ENCODE measurements at places on chromosomes 12 and 14.

DNA sequence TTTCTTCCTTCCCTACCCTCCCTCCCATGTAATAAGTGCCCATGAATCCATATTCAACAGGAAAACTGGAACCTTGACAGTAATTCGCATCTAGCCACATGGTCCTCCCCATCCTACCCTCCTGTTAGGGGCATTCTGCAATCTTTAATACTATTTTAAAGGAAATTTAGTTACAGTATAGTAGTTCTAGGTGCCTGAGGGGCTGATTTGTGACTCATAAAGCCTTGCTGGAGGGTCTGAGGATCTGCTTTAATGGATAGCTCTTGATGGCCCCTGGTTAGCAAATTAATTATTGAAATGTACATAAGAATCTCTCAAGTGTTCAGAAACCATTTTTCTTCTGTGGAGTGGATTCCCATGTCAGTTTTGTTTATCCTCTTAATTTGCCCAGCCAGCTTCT lies 54.1 kb downstream of the ESRRB start:
- DNase-seq, result no peak

GRCh38 chr14:30427846-30428245 lies 131.1 kb upstream of the G2E3 start:
- DNase-seq, result no peak

DNA sequence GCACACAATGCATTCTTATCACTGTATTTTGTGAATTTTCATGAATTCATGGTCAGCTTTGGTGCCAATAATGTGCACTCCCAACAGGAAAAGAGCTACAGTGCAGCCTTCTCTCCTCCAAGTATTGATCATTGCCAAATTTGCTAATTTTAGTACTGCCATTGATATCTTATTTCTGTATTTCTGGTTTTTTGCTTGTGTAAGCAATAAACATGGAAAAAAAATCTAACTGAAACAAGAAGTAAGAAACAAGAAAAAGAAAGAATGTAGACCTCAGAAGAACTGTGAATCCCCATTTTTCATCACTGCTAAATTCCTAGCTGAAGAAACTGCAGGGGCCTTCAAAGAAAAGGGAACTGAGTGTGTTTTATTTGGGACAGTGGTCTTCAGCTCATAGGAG lies 161.2 kb downstream of the METTL25 start:
- DNase-seq, result no peak

DNA sequence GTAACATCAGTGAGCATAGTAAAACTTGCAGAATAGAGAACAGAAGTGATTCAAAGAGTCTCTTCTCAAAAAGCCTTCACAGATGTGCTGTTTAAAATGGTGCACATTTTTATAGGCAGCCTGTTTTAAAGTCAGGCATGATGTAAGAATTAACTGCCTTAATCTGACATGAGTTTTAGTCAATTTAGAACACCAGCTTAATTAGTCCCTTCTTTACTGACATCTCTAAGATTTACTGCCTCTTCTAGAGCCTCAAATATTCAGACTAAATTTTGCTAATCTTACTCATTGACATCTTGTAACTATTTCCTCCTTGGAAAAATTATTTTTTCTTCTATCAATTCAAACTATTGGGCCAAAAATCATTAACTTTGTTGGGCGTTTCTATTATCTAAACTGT lies 782.5 kb downstream of the C12orf50 start:
- no peak for DNase-seq

GRCh38 chr14:106390401-106390800 lies 864.0 kb downstream of the TMEM121 start:
- DNase-seq, result no peak

- DNase-seq, result no peak
Observed at GRCh38 chr12:85155791-85156190, 119.6 kb downstream of the LRRIQ1 start.

GRCh38 chr14:22375321-22375930 lies 213.6 kb downstream of the DAD1 start:
- no peak for DNase-seq

DNA sequence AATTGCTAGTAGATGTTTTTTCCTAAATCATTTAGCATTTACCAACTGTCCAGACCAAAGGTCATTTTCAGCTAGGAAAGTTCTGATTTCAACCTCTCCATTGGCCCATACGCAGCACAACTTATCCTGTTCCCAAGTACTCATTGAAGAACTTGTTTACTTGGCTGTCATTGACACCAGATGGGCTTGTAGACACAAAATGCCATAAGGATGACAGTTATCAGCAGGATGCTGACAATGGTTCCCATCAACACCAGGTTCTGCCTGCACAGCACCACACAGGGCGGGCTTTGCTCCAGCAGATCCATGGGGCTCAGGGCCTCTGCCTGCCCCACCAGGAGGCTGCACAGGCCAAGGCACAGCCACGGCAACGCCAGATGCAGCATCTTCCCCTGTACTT lies 36.5 kb upstream of the TMPRSS12 start:
- DNase-seq, result no peak

- DNase-seq, result no peak
Observed at GRCh38 chr12:63206494-63206893, 55.5 kb upstream of the AVPR1A start.

GRCh38 chr14:100140452-100141078 lies 18.9 kb downstream of the DEGS2 start:
- DNase-seq, result no peak

DNA sequence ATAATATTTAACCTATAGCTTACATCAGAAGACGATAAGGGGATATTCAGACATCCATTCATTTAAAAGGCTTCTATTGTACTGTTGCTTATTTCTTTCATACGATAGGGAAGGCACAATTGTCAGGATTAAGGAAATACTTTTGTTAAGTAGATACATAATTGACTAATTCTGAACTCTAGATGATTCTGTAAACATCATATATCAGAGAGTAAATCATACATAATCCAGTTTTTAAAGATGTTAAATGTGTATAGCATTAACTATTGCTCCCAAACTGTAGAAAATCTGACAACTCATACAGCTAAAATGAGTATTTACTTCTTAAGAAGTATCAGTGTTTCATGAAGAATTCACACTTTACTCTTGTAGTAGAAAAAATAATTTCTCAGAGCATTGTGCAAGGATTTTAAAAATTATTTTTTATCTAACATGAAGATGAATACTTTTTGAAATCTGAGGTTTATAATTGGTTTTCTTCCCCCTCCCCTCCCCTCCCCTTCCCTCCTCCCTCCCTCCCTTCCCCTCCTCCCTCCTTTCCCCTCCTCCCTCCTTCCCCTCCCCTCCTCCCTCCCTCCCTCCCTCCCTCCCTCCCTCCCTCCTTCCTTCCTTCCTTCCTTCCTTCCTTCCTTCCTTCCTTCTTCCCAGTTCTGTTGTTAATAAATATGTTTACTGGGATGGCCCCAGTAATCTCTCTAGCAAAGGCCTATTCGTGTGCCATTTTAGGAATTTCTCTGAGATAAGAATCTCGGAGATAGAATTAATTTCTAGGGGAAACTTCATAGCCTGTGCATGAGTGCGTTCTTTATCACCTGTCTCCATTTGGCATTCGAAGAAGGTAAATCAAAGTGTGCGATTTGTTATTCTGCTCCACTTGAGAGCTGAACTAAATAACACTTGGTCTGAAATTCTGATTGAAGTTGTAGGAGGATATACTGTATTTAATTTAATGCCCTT lies 2.3 kb downstream of the NPAS3 start:
- no peak for DNase-seq

DNA sequence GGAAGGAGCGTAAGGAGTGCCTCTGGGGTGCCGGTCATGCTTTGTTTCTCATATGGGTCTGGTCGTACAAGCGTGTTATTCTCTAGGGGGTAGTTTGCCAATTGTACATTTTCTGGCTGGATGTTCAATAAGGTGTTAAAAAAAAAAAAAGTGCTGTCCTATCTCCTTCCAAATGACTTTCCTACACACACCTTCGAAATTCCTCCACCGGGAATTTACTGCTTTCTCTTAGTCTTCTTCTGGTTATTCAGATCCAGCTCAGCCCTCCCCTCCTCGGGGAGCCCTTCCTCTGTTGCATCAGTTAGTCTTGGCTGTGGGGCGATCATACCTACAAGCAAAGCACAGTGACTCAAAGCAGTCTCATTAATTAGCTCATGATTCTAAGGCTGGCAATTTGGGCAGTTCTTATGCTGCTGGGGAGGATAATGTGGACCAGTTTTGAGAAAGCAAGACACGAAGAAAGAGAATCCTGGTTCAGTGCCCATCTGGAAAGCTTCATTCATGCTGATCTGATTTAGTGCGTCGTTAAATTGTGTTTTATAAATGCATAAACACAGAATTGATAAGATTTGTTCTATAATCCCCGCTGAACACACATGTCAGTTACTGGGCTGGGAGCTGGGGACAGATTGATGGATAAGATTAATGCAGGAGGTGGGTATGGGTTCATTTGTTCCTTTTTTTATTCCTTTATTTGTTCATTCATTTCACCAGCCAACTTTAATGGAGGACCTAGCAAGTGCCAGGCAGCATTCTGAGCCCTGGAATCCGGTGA lies 9.2 kb upstream of the CLMN start:
- DNase-seq, result no peak

DNA sequence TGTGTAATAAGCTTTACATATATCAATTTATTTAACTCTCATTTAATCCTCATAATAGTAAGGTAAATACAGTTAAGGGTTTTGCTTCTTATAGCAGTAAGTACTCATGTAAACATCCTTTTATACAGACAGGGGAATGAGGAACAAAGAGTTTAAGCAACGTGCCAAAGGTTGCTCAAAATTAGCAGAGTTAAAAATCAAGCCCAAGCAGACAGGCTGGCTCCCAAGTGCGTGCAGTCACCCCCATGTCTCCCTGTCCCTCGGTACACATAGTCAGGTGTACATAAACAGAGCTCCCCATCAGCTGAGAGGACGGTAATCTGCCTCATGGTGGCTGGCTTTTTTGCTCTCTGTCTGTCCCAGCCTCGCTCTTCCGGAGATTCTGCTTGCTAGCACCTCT lies 126.4 kb downstream of the DERA start:
- no peak for DNase-seq

GRCh38 chr12:93614917-93615596 lies 42.6 kb downstream of the SOCS2 start:
- no peak for DNase-seq

DNA sequence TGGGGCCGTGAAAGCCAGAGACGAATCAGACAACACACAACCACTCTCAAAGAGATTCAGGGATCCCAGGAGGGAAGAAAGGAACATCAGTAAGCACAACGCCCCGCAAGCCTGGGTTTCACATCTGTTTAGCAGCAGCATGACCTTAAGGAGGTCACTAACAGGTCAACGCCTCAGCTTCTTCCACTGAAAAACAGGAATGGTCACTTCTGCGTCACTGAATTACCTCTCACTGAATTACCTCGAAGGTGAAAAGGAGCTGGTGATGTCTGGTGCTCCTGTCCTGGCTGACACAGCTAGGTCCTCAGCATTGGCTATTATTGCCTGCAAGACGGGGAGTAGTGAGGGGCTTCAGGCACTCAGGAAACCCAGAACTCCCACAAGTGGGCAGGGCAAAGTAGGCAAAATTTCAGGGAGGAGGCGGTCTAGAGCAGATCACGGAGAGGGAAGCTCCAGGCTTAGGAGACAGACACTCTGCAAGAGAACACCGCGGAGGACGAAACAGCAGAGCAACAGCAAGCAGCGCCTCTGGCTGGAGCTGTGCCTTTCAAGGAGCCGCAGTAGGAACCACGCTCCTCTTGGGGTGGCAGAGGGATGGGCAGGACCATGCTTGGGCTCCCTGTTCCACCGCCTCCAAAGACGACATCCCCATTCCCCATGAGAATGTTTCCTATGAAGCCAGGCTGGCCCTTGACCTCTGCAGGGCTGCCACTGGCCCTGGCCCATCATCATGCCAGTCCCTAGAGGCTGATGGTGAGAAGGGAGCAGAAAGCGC lies 108.4 kb downstream of the SINHCAF start:
- DNase-seq, result no peak

GRCh38 chr14:52538623-52539022 lies 13.7 kb downstream of the TXNDC16 start:
- no peak for DNase-seq

- DNase-seq, result no peak
Observed at GRCh38 chr12:56151672-56152131, 685 bp upstream of the MYL6B start.

- no peak for DNase-seq
Observed at GRCh38 chr12:75955251-75955650, 76.3 kb downstream of the PHLDA1 start.

DNA sequence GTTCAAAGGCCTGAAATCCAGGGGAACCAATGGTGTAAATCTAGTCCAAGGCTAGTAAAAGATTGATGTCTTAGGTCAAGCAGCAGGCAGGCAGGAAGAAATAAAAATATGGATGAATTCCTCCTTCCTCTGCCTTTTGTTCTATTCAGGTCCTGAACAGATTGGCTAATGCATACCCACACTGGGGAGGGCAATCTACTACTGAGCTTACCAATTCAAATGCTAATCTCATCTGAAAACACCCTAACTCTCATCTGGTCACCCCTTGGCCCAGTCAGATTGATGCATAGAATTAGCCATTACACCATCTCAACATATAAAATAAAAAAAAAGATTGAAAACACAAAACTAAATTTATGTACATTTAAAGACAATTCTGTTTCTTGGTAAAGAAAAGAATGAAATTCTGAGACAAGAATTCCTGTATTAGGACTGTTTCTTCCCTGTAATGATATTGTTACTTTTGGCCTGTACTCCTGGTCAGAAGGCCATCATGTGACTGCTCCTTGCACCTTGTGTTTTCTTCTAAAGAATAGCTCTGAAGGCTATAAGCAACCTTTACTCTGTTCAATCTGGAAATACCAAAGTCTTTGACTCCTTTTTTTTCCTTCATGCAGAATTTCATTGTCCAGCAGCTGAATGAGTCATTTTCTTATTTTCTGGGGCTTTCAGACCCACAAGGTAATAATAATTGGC lies 19.9 kb downstream of the CLEC6A start:
- DNase-seq, result no peak

- DNase-seq, result no peak
Observed at GRCh38 chr14:31884776-31885379, 192.2 kb upstream of the ARHGAP5 start.

DNA sequence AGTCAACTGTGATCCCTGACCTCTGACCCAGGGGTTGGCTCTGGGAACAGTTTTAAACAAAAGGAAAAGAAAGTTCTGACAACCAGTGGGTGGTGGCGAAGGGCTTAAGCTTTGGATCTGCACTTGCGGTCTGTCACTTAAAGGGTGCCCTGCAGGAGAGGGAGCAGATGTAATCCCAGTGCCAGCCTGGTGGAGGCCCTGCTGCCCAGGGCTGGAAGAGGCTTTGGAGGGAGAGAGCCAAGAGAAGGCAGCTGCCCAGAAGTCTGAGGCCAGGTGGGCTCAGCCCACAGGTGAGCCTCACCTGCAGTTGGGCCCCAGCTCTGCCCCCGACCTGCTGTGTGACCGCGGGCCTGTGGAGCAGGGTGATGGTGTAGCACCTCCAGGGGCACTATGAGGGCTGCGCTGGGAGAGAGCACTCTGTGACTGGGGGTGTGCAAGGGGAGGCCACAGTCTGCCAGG lies 19.1 kb downstream of the SH2B3 start:
- no peak for DNase-seq

- no peak for DNase-seq
Observed at GRCh38 chr12:107581619-107582015, 104.0 kb upstream of the PWP1 start.
